NCI-H446 treated with DMSO at 0.1 percent for 48 hours (cell line): ENCODE measurements at places on chromosomes 3 and 15.

- DNase-seq = peak; percentile 70
Observed at GRCh38 chr15:60397772-60398445, at the start of gene ANXA2. ANXA2 (minus strand) TSS chr15:60397986; CDS start chr15:60386075, 11,911 bp downstream.

- DNase-seq = no peak
Observed at GRCh38 chr3:129343643-129344360, 65.1 kb downstream of the HMCES start.

DNA sequence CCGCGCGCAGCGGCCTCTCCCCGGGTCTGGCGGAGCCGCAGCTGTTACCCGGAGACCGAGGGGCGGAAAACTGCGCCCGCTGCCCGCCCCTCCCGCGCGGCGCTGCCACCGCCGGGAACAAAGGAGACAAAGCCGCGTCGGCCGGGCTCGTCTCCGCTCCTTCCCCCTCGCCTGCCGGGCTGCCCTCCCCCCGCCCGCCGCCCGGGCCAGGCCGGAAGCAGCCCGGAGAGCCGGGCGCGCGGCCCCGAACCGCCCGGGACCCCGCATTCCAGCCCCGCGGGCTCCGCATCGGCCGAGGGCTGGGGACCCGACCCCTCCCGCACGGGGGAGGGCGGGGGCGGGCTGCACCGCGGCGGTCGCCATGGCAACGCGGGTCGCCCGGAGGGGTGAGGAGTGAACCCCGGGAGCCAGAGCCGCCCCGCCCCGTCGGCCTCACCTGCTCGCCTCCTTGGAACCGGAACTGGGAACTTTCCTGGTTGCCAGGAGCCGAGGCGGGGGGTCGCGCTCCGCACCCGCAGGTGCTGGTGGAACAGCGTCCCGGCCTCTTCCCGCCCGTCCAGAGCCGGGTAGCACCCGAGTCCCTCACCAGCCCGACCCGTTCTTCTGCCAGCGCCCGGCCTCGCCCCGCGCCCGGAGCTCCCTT, 448 bp downstream of the PLXNB1 start:
- no peak for DNase-seq

- no peak for DNase-seq
Observed at GRCh38 chr3:28972921-28973320, 307.9 kb upstream of the RBMS3 start.

DNA sequence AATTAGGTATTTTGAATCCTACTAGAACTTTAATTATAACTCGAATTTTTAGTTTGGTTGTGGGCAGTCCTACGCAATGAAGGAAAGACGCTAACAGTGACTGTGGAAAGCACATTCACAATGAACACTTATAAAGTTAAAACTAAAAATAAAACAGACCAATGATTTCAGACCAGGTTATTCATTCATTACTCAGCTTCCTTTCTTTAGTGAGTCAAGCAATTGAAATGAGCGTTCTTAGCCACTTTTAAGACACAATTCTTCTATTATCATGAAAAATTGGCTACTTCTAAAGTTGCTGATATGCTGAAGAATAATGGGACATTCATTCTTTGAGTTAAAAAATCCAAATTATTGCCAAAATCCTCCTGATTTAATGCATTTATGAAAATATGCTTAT, 66.0 kb upstream of the CMSS1 start:
- no peak for DNase-seq

DNA sequence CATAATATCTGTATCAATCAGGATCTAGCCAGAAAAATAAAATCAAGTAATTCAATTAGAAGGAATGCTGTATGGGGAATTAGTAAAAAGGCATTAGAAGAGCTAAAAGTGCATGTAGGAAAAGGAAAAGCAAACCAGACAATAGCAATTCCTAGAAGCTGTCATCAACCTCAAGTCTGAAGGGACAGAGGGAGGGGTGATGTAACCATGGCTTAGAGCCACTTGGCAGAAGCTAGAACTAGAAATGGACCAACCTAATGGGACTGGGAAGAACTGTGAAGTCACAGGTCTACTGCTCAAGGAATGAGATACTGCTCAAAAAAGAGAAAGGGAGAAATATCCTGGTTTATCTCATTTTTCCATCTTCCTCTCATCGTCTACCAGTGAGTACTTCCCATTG, 590.7 kb upstream of the SGO1 start:
- DNase-seq = peak; percentile 7

DNA sequence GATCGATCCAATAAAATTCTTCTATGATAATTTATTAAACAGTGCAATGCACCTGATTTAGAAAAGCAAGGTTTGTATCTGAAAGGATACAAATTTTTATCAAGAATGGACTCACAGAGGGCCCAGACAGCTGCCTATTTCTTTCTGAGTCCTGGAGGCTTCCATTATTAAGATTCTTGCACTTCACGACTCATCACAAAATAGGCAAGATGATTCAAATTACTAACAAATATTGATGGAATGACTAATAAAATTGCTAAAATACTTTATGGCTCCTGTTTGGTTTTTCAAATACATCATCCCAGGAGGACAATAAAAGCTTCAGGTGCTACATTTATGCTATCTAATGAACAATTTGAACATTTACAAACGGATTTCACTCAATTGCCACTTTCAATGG, 483.0 kb upstream of the AGTR1 start:
- no peak for DNase-seq

GRCh38 chr3:176795891-176796290, 401.4 kb downstream of the TBL1XR1 start:
- DNase-seq = no peak

DNA sequence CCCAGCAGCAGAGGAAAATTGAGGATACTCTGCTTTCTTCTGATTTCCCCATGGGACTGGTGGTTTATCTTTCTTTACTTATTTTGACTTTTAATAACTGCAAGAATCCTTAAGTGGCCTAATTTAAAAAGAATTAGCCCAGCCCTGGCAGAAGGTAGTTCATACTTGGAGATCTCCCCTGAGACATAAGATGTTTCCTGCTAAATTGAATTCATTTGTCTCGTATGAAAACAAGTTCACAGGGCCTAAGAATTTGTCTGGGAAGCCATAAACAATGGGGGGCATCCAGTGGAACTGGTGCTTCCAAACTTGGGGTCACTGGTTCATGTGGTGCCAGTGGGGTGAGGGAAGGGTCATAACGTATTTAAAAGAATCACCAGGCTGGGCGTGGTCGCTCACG, 283.1 kb upstream of the RASGRP1 start:
- no peak for DNase-seq

- DNase-seq = no peak
Observed at GRCh38 chr3:76768912-76769311, 271.0 kb upstream of the ROBO2 start.

DNA sequence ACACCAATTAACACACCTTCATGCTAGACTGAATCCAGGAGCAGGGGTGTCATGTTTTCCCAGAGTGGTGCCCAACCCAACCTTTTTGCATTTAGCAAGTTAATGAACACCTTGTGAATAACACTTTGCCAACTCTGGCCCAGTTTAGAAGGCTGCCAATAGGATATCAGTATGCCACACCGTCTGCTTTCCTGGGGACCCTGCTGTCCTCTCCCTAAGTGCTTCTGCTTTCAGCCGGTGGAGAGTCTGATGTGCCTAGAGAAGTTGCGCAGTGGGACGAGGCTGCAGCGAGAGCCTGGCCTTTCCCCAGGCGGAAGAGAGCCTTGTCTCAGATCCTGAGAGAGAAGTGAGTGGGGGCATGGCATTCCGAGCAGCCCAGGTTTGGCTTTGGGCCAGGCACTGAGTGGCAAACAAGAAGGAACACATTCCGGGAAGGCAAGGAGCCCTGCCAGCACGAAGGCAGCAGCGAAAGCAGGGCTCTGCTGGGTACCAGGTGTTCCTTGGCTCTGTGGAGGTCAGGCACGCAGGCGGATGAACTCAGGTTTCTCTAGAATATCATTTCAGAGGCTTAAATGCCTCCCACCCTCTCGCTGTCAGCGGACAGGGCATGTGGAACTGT, 36.9 kb downstream of the SENP8 start:
- no peak for DNase-seq

DNA sequence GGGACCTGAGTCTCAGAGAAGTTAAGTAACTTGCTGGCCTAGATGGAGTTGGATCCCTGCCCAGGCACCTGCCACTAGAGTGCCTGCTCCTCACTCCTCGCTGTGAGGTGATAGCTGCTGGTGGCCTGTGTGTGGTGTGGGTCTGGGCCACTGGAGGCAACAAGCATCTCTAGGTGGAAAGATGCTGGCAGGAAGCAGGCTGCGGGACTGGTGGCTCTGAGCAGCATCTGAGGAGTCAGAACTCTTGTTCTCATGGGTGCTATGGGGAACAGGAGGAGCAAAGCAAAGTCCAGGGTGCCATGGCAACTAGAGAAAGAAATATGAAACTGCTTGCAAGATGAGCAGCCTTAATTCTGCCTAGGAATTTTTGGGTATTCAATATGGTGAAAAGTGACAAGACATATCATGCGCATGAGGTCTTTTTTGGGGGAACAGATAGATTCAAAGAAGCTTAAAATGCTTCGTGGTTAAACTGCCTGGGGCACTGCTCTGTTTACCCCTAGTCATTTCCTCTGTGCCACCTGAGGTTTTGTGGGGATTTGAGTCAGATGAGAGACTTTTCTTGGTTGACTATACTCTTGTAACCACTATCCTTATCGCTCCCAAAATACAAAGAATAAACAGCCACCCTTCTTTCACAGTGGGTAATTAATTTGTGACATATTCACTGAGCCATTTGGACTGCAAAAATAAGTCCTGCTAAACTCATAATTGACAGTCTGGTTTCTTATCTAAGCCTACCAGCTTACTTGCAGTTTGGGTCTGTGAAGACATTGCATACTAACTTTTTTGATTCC, 50.3 kb downstream of the MED12L start:
- DNase-seq = no peak

DNA sequence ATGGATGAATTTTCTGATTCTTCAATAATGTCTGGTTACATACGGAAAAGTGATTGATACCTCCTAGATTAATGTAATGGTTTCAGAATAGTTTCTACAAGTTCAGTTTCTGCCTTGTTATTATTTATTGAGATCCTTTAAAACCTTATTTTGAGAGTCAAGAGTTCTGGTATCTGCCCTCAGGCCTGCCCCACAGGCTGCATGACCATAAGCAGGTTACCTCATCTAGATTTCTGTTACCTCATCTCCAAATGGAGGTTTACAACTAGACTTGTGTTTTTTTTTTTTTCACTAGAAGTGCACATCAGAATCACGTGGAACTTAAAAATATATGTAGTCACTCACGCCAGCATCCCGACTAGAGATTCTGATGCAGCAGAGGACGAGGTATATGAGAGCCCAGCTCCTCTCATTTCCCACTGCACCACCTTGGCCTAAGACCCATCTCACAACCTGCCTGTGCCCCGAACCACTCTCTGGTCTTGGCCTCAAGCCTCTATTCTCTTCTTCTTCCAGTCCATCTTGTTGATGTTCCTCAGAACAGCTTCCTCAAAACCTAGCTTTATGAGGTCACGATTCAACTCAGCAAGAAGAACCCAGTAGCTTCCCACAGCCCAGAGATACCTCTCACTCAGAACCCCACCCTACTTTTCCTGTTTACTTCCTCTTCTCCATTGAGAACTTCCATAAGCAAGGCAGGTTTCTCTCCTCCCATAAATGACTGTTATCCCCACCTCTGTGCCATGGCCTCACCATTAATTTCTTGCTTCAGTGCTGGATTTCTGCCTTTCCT, 353.4 kb downstream of the CHST2 start:
- DNase-seq = no peak

GRCh38 chr3:70726961-70727360, 414.5 kb upstream of the MDFIC2 start:
- no peak for DNase-seq
